ENCODE measurements at places on chromosomes 5 and 9.

- no peak for DNase-seq
These were observed 12.1 kb downstream of the DCAF12 start for GRCh38 chr9:34114436-34114835.

DNA sequence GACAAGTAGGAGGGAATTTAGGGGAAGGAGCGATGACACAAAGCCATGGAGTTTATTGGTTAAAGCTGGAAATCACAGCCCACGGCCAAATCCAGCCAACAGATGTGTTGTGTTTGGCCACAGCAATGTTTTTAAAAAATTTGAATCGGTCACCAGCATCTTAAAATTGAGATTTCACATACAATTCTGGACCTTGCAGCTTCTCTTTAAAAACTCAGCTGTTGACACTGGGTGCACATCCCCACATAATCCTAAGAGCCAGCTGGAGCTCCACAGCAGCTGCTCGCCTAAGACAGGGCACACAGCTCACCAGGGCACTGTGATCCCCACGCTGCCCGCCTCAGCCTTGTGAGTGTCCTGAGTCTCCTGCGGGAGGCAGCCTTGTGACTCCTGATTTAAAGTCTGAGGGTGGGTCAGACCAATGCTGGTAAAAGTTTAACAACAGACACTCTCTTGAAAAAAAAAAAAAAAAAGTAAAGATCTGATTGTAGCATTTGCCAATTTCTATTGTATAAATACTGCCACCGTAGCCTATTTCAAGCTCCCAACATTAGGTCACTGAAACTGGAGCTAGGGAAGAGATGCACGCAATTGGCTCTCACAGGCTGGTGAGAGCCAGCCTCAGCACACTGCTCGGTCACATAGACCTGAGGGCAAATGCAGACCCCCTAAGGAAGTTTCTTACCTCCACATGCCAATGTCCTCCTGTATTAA is 124.8 kb downstream of the HSD17B3 start:
- DNase-seq = no peak

DNA sequence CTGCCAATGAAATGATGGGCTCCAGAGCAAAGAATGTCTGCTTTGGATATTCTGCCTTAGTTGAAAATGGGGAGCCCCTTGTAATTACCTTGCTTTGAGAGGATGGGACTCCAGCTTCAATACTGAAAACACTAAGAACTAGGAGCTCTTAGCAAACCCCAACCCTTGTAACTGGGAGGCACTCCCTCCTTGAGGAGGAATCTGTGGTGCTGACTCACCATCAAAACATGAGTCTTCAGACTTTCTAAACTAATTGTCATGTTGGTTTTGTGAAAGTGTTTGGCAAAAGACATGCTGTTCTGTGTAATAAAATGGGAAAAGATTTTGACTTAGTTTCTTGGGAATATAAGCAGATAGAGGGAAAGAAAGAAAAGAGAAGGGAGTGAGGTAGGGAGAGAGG is 91.9 kb upstream of the PTPRD start:
- DNase-seq = no peak

DNA sequence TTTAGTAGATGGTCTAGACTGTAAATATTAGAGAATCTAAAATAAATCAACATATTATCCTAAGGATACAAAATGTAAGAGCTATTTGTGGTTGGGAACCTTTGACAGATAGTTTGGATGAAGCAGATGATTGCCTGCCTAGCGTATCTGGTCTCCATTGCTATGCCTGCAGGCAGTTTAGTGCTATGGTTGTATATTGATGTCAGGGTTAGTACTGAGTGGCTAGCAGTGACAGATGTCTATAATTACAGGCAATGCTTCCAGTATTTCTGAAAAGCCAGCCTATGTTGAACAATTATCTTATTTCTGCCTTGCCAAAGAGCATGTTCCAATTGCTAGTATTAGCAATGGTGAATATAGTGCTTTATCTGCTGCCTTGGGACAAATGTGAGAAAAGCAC is 151.3 kb upstream of the TLX3 start:
- no peak for DNase-seq

GRCh38 chr9:136196404-136197083 is 8.4 kb downstream of the LHX3 start:
- DNase-seq = no peak

DNA sequence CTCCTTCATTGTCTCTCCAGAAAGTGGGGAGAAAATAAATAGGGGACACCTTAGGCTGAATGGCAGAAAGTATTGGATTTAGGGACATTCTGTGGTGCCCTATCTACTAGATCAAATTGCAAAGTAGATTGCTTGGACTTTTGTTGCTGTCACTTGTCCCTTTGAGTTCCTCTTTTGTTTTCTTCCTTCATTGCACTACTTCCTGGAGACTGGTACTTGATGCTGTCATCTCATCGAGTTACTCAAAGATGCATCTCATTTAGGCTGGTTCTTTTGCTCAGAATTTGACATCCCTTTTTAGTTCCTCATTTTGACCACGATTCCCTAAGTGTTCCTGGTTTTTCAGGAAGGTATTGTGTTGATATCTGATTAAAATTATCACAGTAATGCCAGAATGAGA is 137.6 kb downstream of the ADGRV1 start:
- peak; percentile 64 for DNase-seq

- no peak for DNase-seq
These were observed 242.9 kb downstream of the FANCC start for GRCh38 chr9:95074632-95075031.

- DNase-seq = peak; percentile 81
These were observed 41.3 kb downstream of the CAST start for GRCh38 chr5:96703384-96703920.

- no peak for DNase-seq
These were observed 15.2 kb upstream of the UBQLN1 start for GRCh38 chr9:83722726-83723495.

DNA sequence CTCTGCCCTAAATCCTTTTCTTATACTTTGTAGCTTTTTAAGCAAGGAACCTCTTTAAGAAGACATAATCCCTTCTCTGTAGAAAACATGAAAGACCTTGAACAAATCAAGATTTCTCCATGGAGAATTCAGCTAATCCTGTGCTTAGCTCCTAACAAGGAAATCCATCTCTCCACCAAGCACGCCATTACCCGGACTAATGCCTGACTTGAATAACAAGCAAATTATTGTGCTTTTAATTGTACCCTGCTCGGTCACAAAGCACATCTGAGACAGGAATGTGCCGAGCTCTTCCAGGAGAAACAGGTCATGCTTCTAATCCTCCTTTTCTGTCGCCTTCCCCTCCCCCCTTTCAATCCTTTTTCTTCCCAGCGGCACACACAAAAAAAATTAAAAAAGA is 141.3 kb downstream of the PSAT1 start:
- DNase-seq = no peak

DNA sequence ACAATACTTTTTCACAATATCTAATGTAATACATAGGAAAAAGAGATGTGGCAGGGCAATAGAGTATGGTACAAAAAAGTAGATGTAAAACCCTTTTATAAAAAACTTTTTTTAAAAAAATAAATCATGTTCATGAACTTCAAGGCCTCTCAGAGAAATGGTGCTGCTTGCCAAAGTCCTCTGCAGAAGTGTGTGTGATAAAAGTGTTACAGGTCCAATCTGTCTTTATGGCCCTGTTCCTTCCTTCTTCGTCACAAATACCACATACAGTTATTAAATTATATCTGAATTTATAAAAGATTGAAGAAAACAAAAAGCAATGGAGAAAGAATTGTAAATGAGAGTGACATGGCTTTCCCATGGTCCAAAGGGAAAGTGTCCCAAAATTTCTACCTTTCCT is 21.7 kb upstream of the CCNH start:
- DNase-seq = no peak

GRCh38 chr5:177612215-177612673 is 12.3 kb downstream of the B4GALT7 start:
- no peak for DNase-seq

GRCh38 chr5:85096421-85096820 is 711.7 kb upstream of the EDIL3 start:
- no peak for DNase-seq

GRCh38 chr9:83639266-83639665 is 16.3 kb downstream of the IDNK start:
- DNase-seq = no peak

GRCh38 chr9:98968601-98969337 is 25.1 kb downstream of the COL15A1 start:
- no peak for DNase-seq
